ENCODE measurements at places on chromosomes 5 and 9. TPM values are rescaled to one million over a fixed set of nuclear protein-coding genes. Genes with fewer than 3 reads are reported as not detected.

- DNase-seq = no peak
These were observed 91.2 kb downstream of the FSTL4 start for GRCh38 chr5:133520991-133521706.

- no peak for DNase-seq
These were observed 121.6 kb upstream of the ADAMTS16 start for GRCh38 chr5:5018578-5018970.

GRCh38 chr5:150931368-150931965 is 26.7 kb upstream of the ZNF300 start:
- no peak for DNase-seq

DNA sequence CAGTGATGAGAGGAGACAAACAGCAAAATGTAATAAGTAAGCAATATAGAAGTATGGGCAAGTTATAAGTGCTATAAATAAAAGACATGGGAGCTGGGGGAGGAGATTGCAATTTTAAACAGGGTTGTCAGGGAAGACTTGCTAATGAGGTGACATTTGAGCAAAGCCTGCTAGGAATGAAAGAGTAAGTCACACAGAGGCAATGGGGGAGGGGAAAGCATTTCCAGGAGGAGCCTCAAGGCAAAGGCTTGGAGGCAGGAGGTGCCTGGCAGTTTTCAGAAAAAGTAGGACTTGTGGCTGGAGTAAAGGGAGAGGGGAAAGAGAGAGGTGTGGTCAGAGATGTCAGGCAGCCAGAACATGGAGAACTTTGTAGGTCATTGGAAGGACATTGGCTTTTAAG is 124.4 kb upstream of the NMUR2 start:
- no peak for DNase-seq

GRCh38 chr5:162487528-162488525 is 420.3 kb downstream of the GABRG2 start:
- no peak for DNase-seq

DNA sequence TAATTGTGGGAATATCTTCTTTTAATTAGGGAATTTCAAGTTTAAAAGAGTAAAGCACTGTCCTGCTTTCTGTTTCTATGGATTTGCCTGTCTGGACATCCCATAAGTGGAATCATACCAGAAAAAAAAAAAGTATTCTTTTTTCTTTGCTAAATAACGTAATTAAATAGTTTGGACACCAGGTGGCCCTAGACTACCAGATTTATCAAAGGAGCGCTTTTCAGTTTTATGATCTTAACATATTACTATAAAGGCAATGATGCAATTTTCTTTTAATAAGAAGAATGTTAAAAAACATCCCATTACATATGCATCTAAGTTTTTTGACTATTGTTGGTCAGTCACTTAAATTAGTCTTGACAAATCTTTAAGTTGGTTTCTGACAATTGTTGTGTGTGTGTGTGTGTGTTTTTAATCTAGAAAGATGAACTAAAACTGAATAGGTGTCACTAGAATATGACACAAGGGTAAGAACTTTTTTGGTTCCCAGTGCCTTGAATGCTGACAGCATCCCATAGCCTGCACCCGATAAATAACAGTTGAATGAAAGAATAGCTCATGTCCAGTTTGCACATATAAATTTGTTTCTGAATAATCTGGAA is 49.5 kb downstream of the C5orf22 start:
- DNase-seq = peak; percentile 51

- DNase-seq = no peak
These were observed 1390.1 kb downstream of the PTPRD start for GRCh38 chr9:9222730-9223129.

- DNase-seq = no peak
These were observed 94.9 kb downstream of the RAD23B start for GRCh38 chr9:107378006-107378405.

- DNase-seq = no peak
These were observed 242.2 kb downstream of the FAM114A2 start for GRCh38 chr5:153796527-153796926.

GRCh38 chr5:91288118-91288916 is 94.8 kb downstream of the ARRDC3 start:
- DNase-seq = peak; percentile 36

GRCh38 chr9:121266906-121267650 is 884 bp upstream of the GSN start:
- no peak for DNase-seq

DNA sequence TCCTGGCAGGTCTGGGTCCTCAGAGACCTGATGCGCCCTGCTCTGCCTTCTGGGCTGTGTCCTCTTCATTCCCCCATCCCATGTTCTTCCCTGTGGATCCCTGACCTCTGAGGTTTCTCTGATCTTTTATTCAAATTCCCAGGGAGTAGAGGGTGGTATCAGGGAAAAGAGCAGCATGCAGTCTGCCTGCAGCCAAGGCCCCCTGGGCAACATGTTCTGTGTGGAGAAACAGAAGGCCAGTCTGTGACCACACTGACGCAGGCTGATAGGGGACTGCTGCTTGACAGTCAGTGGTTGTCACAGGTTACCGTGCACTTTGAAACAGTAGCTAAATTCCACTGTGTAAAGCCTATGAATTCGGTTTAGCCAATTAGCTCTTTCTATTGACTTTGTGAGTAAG is 156.6 kb upstream of the IRX2 start:
- no peak for DNase-seq

DNA sequence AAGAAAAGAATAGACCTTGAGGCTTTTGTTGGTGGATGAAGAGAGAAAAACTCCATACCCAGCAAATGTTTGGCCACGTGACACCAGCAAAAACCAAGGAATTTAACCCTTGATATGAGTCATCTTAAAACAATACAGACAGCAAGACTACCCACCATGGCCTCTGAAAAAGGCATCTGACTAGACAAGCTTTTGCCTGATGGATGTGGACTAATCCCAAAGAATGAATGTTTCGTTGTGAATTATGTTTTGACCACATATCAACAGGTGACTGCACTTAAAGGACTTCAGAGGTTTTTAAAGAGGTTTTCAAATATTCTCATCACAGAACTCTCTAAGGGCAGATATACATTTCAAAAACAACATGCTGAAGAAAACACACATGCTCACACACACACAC is 33.0 kb upstream of the SLC1A3 start:
- DNase-seq = no peak

- DNase-seq = no peak
These were observed 468.5 kb downstream of the TMEM232 start for GRCh38 chr5:110257971-110258370.

DNA sequence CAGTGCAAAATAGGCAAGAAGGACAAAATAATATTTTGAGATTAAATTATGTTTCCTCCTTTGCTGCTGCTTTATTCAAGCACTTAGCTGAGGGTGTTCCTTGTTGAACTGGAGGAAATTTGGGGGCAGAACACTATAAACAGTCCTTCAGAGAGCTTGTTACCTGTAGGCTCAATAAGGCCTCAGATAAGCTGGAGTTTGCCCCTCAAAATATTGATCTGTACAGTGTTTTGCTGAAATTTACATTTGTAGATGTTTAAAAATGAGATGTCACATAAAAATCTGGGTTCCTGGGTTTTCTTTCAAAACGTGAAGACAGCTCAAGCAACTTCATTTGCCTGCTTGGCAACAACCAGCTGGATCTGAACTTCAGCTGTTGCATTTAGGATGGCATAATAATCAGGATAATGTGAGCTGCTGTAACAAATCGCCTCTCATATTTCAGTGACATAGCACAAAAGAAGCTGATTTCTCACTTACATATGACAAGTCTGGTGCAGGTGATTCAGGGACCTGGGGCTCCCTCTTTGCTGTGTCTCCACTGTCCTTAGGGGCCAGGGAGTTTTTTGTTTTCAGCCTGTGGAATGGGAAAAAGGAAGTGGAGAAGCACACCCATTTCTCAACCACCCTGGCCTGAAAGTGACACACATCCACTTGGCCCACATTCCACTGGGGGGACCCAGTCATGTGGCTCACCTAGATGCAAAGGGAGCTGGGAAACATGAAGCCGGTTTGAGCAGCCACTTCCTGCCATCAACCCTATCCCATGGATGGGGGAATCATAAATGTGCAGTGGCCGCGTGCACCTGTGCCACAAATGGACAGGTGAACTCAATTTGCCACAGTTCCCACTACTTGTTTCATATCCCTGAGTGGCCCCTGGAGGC is 2.4 kb upstream of the PSAT1 start:
- DNase-seq = no peak

GRCh38 chr9:21965401-21965951 is 28.7 kb downstream of the CDKN2A start:
- DNase-seq = peak; percentile 81

- peak; percentile 76 for DNase-seq
These were observed at the start of gene LHX3 for GRCh38 chr9:136204838-136205706. Gene LHX3, minus strand, starts transcription at chr9:136205128. Its CDS starts 116 bp downstream, at chr9:136205012.

- no peak for DNase-seq
These were observed 188.4 kb downstream of the IRX2 start for GRCh38 chr5:2563046-2563445.

DNA sequence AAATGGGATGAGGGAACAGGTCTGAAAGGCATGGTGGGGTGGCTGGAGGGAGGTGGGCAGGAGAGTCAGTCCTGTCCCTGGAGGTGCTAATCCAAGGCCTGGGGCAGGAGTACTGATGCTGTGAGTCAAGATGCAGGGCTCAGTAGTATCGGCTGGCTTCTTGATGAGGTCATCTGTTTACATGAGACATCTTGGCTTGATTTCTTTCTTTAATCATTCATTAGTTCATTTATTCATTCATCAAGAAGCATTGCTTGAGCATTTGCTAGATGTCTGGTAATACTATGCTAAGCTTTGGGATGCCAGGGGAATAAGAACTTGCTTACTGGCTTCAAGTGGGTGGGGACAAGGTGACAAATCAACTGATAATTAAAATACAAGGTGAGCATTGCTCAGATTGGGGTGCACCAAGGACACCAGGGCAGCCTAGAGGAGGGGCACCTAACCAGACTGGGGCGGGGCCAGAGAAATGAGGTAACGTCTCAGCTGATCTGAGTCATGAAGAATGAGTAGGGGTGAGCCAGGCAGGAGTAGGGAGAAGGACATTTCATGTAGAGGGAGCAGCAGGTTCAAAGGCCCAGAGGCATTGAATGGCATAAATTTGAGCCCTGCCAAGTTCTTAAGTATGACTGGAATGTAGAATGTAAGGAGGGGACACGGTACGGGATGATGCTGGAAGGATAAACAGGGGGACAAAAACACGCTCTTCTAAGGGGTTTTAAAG is 88.8 kb downstream of the EGFLAM start:
- no peak for DNase-seq

DNA sequence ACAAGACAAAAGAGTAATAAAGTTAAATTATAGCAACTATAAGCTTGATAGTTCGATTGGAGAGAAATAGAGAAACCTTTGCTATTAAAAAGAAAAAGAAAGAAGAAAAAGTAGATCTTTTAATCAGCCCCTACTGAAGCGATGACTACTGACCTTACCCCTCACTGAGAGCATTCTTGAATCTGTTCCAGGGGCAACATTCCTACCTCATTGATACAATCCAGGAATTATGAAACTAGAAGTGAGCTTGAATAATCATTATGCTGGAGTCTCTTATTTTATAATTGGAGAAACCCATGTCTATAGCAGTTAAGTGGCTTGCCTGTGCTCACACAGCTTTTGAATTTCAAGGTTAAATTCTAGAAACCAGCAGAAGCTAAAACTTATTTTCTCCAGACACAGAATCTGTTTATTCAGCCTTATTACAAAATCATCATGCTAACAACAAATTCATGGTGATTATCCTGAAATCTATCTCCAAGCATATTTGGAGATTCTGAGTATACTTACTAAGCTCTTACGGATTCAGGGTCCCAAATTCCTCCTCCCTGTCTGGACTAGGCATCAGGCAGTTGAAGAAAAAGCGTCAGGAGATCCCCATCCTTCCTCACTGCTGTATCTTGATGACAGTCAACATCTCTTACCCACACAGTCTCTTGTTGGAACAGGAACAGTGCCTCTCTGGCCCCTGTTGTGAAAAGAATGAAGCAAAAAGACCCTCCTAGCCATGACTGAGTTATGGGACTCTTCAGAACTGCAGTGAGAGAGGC is 547.6 kb upstream of the WWC1 start:
- no peak for DNase-seq

GRCh38 chr9:6006749-6007057 is 8.7 kb downstream of the RANBP6 start:
- DNase-seq = no peak

DNA sequence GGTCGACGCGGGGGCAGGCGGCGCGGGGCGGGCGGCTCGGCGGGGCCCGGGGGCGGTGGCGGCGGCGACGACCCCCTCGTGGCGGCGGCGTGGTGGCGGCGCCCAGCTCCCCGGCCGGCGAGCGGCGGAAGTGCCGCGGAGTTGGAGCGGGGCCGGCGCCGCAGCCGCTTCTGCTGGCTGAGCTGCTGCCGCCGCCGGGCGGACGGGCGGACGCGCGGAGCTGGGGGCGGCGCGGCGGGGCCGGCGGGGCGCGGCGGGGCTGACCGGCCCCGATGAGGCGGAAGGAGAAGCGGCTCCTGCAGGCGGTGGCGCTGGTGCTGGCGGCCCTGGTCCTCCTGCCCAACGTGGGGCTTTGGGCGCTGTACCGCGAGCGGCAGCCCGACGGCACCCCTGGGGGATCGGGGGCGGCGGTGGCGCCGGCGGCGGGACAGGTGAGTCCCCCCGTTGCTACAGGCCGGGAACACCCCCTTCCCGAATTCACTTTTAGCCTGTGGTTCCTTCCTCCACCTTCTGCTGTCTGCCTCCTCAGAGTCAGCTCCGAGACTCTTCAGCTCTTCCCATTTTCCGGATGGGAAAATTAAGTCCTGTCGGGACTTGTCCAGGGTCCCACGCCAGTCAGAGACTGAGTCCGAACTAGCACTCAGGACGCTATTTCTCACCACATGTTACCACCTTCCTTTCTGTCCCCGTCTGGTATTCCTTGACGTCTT is at the start of gene GALNT10:
TSS of gene GALNT10 (plus strand) at position 139 of the 710 bp plus-strand sequence. CDS start at position 273, 134 bp downstream.
- peak; percentile 88 for DNase-seq

DNA sequence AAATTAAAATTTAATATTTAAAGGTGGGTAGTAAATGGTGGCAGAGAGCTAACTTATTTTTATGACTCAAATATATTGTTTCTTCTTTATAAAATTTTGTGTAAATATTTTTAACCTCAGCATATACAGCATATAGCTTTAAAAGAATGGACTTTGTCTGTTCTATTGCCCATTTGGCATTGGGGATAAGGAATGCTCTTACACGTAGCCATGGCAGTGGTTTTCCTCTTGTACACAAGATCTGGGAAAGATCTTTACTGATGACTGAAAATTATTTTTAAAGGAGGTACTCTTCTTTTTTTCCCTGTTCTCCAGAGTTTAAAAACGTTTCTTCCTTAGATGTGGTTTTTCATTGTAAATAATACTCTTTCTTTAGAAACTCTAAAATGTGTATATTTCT is 75.0 kb downstream of the PBX3 start:
- DNase-seq = no peak

Gene PDCD1LG2
- not detected for total RNA-seq

Gene KCTD16
- 3.4 TPM for total RNA-seq

Gene B4GALT1
- 78.3 TPM for total RNA-seq

Gene DNM1
- total RNA-seq = 13.4 TPM

Gene DUSP1
- 547 TPM for total RNA-seq

Gene PLK2
- 183 TPM for total RNA-seq

Gene PCDHA9
- 2.5 TPM for total RNA-seq

Gene RLN1
- not detected for total RNA-seq

Gene INSL6
- total RNA-seq = not detected

Gene SH3TC2
- total RNA-seq = 3.8 TPM

All from hepatocyte (in vitro differentiated cells).